CD4-positive, alpha-beta memory T cell (primary cell): ENCODE measurements at places on chromosomes 12 and 14. TPM values are rescaled to one million over a fixed set of nuclear protein-coding genes. Genes with fewer than 3 reads are reported as not detected.

The MYO1H gene
- not detected for polyA plus RNA-seq

The LRP6 gene
- polyA plus RNA-seq = 1.9 TPM

The FAIM2 gene
- polyA plus RNA-seq = not detected

The PKP2 gene
- polyA plus RNA-seq = 0.52 TPM

DNA sequence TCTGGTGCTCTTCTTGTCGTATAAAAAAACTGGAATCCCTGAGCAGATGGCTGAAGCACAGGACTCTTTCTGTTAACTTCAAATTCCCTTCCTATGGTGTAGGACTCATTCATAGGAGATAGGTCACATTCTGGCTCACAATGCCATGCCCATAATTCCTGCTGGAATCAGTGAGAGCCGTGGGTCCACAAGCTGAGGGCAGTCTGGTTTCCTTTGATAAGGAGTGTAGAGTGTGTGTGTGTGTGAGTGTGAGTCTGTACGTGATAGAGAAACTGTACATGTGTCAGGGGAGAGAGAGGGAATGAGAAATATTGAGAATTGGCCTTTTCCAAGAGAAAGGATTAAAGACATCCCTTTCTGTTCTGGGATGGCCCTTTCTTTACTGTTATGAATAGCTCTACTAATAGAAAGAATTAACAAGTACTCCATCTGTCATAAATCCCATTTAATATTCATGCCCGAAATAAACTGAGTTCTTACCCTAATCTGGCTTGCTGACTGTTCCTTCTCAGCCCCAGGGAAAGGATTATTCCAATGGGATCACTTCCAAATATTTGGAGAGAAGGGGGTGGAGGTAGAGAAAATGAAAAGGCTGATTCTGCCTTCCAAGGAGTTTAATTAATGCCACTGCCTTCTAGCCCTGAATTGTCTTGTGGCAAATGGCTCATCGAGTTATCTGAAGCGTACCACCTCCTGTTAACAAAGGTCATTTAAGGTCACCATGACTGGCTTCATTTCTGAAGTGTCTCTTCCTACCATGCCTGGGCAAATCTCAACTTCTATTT is 79.0 kb downstream of the TMX1 start:
- no peaks in the 10 kb centered on the region for H3K4me1 ChIP-seq
- H3K4me3 ChIP-seq = no peak overlapping the region
- no peaks in the 10 kb centered on the region for H3K27me3 ChIP-seq
- DNase-seq = no peak

DNA sequence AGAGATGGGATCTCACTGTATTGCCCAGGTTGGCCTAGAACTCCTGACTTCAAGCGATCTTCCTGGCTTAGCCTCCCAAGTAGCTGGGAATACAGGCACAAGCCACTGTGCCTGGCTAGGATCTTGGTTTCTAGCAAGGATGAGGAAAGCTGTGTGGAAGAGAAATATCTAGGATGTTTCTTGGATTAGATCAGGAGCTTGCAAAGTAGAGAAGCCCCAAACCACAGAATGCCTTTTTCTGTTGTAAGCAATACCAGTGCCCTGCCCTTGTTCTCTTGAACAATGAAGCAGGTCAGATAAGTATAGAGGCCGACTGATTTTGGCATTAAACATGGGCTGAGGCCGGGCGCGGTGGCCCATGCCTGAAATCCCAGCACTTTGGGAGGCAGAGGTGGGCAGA is 44.3 kb upstream of the STRN3 start:
- H3K27me3 ChIP-seq = no peaks in the 10 kb centered on the region
- H3K4me1 ChIP-seq = no peaks in the 10 kb centered on the region
- H3K36me3 ChIP-seq = no peaks in the 10 kb centered on the region
- H3K27ac ChIP-seq = no peak overlapping the region
- no peak overlapping the region for H3K4me3 ChIP-seq

DNA sequence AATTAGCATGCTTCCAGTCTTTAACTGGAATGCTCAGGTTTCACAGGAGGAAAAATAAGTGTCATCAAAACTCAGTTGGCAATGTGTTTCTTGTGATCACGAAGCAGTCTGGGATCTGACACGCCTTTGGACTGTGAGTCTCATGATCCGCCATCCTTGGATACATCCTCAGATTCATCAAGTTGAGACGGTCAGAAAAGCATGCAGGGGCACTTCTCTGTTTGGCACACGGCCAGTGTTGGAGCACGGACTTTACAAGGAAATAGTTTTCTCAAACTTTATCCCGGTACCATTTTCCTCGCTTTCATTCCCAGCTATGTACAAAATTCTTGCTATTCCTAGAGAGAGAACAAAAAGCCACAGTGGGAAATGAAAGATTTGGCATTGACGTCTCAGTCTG is 88.4 kb upstream of the PARP11 start:
- H3K27me3 ChIP-seq = no peaks in the 10 kb centered on the region
- no peak overlapping the region for H3K4me3 ChIP-seq
- peaks cover 20% of the 10 kb centered on the region for H3K4me1 ChIP-seq
- DNase-seq = no peak

DNA sequence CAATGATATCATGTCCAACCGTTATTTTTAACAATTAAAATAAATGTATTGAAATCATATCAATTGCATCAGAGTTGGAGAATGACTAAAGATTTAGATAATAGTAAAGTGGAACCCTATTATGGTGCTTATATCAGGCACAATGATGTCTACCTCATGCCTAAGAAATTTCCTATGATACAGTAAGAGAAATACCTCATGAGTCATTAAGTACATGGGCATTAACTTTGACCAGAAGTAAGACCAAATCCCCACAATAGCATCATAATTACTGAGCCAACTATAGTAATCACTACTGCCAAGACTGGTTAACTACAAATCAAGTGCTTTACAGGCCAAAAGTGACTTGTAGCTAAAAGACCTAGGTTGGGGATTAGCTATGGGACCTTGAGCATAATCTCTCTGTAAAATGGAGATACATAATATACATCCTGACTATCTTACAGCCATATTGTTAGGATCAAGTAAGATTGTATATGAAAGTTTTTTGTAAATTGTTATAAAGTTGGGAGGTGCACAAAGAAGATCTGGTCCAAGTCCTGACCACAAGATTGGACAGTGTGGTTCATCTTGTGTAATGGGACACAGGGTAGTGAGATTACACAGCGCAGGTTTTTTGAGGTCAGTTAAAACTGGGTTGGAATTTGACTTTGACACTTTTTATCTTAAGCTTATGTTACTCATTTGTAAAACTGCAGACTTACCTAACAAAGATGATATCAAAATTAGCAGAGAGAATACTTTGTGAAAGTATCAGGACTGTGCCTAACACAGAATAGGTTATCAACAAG is 60.5 kb downstream of the ERGIC2 start:
- DNase-seq = no peak
- no peaks in the 10 kb centered on the region for H3K36me3 ChIP-seq
- peaks cover 4% of the 10 kb centered on the region for H3K4me1 ChIP-seq

DNA sequence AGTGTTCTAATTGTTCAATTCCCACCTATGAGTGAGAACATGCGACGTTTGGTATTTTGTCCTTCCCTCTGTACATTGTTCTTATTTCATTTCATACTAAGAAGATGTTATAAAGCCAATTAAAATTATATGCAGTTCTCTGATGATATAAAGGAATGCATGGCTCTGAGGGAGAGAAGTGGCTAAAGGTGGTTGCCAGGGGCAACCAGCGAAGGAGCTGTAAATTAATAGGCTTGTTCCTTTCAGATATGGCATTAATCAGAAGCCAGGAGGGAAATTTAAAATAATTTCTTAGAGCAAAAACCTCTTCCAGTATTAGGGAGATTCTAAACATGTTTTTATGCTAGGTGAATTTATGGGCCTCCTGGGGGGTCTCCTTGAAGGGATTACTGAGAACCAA is 227.8 kb downstream of the TMEM117 start:
- H3K4me1 ChIP-seq = no peaks in the 10 kb centered on the region
- H3K36me3 ChIP-seq = no peaks in the 10 kb centered on the region
- no peak overlapping the region for H3K4me3 ChIP-seq
- H3K27me3 ChIP-seq = no peaks in the 10 kb centered on the region
- no peak overlapping the region for H3K27ac ChIP-seq
- no peak for DNase-seq

DNA sequence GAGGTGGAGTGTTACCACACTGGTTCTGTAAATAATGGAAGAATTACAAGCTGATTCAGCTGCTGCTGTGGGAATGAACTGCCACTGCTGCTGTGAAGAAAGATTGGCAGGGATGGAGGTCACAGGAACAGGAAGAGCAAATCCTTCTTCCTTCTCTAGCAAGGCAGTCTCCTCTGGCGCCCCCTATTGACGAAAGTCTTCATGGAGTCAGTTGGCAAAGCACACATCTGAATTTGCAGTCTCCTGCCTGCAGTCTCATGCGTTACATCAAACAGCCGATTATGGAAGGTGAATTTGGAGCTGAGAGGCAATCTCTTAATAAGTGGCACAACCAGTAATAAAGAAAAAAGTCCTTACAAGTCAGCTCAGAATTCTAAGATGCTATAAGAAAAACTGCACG is 106.0 kb upstream of the TMTC1 start:
- H3K27ac ChIP-seq = no peak overlapping the region
- no peaks in the 10 kb centered on the region for H3K4me1 ChIP-seq
- DNase-seq = no peak
- H3K36me3 ChIP-seq = no peaks in the 10 kb centered on the region

DNA sequence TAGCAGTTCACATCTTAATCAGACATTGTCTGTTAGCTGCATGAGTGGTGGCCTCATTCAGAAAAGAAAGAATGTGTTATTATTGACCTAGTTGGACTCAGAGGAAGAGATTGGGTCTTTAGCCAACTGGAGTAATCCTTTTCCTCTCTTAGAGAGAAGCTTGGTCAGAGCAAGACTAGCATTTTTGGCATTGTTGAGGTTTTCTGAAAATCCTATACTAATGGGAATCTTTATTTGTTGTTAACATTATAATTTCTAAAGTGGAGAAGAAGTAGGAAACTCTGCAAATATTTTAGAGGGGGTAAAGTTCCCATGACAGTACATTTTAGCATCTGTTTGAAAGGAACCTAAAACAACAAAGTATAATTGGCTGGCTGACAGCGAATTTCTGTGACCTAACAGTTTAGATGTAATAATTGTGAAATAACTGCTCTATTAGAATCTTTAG is 9.7 kb downstream of the TOX4 start:
- no peak overlapping the region for H3K27ac ChIP-seq
- peaks cover 20% of the 10 kb centered on the region for H3K36me3 ChIP-seq
- no peak for DNase-seq
- H3K27me3 ChIP-seq = no peaks in the 10 kb centered on the region
- no peaks in the 10 kb centered on the region for H3K4me1 ChIP-seq

DNA sequence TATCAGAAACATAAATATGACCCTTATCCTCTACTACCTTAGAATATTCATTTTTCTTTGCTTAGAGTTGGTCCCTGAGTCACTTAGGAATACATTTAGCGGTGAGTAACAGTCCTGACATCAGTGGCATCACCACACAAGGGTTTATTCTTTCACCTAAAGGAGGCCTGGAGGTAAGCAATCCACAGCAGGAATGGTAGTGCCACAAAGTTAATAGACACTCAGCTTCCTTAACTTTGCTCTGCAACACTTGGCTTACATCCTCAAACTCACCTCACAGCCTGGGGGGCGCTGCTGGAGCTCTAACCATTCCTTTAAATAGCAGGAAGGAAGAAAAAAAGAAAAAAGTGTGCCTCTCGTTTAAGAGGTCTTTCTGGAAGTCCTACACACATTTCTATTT is 29.1 kb downstream of the BBOF1 start:
- H3K27ac ChIP-seq = no peak overlapping the region
- no peaks in the 10 kb centered on the region for H3K27me3 ChIP-seq
- DNase-seq = no peak
- H3K36me3 ChIP-seq = no peaks in the 10 kb centered on the region
- H3K4me3 ChIP-seq = no peak overlapping the region
- no peaks in the 10 kb centered on the region for H3K4me1 ChIP-seq

DNA sequence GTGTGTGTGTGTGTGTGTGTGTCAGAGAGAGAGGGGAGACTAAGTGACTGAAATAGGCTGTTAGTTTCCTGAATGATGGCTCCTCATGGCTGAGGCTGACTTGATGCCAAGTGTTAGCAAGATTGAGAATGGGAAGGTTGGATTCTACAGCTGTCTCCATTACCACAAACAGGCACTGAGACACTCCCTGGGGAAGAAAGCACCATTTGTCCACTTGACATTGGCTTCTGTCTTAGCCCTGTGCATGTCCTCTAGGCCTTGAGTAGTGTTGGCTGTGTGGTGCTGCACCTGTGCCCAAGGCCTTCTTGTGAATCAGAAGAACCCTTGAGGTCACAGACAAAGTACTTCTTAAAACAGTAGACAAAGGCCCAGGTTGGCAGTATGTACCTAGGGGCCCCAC is 15.6 kb downstream of the ERG28 start:
- no peak overlapping the region for H3K4me3 ChIP-seq
- DNase-seq = no peak
- peaks cover 10% of the 10 kb centered on the region for H3K36me3 ChIP-seq
- no peaks in the 10 kb centered on the region for H3K4me1 ChIP-seq
- no peaks in the 10 kb centered on the region for H3K27me3 ChIP-seq

DNA sequence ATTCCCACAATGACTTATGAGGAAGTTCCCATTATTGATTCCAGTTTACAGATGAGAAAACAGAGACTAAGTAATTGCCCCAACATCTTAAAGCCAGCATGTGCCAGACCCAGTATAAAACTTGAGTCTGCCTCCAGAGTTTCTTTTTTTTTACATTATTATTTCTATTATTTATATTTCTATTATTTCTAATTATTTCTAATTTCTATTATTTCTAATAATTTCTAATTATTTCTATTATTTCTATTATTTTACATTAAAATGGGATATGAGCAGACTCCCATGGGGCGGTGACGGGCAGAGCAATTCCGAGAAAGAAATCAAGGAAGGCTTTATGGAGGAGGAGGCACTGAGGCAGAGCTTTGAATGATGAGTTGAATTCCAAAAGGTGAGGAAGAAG is 54.4 kb upstream of the BDKRB2 start:
- no peaks in the 10 kb centered on the region for H3K27me3 ChIP-seq
- no peak overlapping the region for H3K27ac ChIP-seq
- no peaks in the 10 kb centered on the region for H3K36me3 ChIP-seq
- no peak overlapping the region for H3K4me3 ChIP-seq
- no peaks in the 10 kb centered on the region for H3K4me1 ChIP-seq
- no peak for DNase-seq

DNA sequence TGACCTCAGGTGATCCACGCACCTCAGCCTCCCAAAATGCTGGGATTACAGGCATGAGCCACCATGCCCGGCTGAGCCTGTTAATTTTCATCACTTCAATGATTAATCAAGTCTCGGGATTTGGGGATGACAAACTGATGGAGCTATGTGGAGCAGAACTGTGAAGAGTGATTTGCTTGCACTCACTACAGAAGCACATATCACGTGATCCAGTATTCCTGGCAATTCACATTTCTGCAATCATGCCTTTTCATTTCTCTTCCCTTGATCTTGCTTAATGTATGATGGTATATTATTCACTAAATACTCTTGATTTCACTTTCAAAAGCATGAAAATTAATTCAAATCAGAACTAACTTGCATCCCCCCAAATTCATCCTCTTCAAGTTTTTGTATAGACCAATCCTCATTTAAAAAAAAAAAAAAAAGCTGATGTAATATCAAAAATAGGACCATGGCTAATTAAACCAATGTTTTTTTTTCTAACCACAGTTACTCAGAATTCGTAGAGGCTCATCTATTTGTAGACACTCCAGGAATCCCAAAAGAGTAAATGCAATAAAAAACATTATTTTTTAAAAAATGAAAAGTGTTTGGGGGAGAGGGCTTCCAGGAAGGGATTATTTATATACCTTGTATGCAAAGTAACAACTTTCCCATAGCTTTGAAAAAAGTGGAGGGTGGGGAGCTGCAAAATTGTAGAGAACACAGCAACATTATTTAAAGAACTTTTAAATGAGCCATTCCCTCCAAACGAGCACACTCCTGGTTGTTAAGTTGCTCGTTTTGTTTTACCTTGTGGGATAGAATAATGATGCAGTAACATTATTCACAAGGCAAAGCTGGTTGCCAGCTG is 7.0 kb upstream of the ATXN2 start:
- no peak overlapping the region for H3K4me3 ChIP-seq
- no peaks in the 10 kb centered on the region for H3K27me3 ChIP-seq
- no peaks in the 10 kb centered on the region for H3K4me1 ChIP-seq
- DNase-seq = no peak
- H3K36me3 ChIP-seq = no peaks in the 10 kb centered on the region
- no peak overlapping the region for H3K27ac ChIP-seq
